ENCODE measurements at places on chromosomes 6 and 20. TPM values are rescaled to one million over a fixed set of nuclear protein-coding genes. Genes with fewer than 3 reads are reported as not detected.

DNA sequence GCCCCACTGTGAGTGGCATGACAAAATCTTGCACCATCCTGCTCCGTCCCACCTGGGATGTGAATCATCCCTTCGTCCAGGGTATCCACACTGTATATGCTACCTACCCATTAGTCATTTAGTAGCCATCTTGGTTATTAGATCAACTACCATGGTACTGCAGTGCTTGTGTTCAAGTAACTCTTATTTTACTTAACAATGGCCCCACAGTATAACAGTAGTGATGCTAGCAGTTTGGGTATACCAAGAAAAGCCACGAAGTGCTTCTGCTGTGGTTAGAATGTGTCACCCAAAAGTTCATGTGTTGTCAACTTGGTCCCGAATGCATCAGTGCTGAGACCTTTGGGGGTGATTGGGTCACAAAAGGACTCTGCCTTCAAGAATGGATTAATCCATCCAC, 11.7 kb downstream of the OSER1 start:
- no peak for DNase-seq

The CRNKL1 gene
- 30.5 TPM for total RNA-seq

- DNase-seq, result peak; percentile 96
Observed at GRCh38 chr6:30781743-30782424, 37.5 kb upstream of the IER3 start.

GRCh38 chr6:137766596-137767370, 100.3 kb upstream of the TNFAIP3 start:
- DNase-seq, result no peak

The TNFRSF6B gene
- total RNA-seq, result 0.10 TPM

DNA sequence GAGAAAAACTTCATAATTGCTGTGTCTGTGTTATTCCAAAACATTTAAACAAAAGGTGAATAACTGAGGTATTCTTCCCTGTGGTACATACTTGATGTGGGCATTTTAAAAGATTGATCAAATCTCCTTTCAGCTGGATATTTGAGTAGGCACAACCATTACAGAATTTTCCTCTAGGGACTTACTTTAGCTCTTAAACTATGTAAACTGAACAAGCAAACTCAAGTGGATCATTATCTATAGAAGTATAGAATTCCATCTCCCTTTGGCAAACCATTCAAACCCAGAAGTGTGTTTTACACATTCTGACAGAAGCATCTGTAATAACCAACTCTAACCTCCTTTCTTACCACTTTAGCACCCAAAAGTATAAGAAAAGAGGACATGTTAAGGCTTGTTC, 241.4 kb downstream of the ESR1 start:
- no peak for DNase-seq

DNA sequence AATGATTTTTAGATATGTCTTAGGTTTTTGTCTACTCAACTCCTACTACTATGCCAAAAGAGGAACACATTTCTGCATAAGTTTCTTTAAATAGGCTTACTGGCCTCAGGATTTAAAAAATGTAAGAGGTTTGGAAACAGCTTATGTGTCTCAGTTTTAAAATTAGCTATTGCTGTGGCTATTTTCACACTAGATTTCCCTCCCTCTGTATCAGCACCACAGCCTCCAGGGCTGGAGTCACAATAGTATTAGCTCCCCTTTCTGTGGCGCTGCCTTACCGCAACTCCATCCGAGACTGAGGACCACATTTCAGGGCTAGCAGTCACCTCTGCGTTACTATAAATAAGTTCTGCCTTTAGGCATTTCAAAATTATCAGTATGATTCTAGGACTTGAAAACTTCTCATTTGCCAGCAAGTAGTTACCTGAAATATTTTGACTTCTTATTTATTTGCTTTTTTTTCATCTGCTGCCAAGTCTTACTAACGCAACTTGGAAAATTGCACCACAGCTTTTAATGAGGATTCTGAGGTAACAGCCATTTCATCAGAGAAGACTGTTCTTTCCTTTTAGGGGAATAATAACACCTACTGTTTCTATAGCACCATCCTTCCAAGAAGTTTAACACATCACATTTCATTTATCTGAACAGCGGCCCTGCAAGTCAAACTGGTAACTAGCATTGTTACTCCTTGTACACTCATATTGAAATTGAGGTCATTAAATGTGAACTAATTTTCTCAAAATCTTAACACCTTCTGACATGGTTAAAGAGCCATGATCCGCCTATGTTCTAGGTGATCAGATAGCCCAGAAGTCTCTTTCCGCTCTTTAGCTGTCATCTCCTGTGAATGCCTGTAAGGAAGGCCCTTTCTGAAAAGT, 105.9 kb downstream of the GJA10 start:
- no peak for DNase-seq

- no peak for DNase-seq
Observed at GRCh38 chr6:16533210-16533609, 228.1 kb downstream of the ATXN1 start.

DNA sequence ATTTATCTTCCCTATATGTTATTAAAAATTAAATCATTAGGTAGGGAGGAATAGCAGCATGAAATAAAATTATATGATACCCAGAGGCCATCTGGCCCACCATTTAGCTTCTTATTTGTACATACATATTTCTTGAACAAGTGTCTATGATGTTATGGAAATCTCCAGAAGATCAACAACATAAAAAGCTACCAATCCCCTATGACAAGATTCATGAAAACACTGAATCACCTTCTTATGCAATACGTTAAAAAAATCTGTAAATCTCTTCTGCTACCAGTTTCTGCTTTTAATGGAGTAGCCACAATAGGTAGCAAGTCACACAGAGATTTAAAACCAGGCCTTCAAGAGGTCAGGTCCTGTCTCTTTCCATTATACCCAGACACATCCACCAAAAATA, 125.8 kb upstream of the ENPP5 start:
- DNase-seq, result no peak
